ENCODE measurements at places on chromosomes 2 and 18.

DNA sequence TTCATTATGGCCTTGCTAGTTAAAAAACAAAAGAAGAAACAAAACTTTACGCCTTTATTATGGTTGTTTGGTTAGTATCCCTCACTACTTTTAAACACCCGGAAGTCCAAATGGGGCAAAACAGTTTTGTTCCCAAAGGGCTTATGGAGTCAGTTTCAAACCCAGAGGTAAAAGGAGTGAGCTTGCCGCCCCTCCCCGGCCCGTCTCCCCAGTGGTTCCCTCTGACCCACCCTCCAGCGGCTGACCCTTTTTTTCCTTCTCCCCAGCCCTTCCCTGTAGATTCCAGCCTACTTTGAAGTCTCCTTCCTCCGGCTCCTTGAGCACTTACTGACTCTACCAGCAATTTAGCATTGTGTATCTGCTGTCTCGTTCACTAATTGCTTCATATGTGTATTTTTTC, 209.2 kb downstream of the ICOS start:
- no peak for DNase-seq

GRCh38 chr2:41948397-41948763, 99.4 kb upstream of the PKDCC start:
- DNase-seq = no peak

GRCh38 chr18:22741318-22741717, 191.8 kb upstream of the RBBP8 start:
- no peak for DNase-seq

- DNase-seq = no peak
Observed at GRCh38 chr2:101802329-101802728, 104.8 kb downstream of the MAP4K4 start.

DNA sequence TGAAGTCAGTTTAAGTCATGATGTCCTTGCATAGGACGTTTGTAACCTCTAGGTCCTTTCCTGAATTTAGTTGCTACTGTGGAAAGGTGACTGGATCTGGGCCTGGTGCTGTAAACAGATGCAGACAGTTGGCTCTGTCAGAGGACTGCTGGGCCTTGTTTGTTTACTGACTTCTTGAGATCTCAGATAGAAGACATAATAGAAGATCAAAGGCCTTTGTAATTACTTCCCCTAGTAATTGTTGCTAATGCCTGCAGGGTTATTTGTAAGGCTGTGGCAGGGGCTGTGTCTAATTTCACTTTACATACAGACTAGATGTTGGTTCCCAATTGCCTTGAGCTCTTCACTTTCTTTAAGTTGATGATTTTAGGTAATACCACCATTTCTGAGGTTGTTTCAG, 42.5 kb downstream of the LYPD6B start:
- no peak for DNase-seq

DNA sequence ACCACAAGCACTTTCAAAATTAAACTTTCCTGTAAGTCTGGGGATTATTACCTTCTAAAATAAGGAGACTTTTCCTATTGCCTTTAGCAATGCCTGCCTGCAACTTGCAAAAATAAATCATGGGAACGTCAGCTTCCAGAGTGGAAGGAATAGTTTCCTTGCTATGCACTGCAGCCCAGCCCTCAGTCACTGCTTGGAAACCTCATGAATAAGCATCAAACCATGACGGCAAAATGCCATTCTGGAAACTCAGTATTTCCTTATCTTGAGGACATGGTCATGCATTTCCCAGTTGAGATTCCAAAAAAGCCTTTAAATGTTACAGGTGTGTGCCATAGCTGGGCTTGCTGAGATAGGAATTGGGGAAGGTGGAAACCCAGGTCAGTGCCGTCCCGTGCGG, 84.2 kb upstream of the OTOS start:
- no peak for DNase-seq

Data from stimulated activated CD8-positive, alpha-beta memory T cell treated with anti-CD3 and anti-CD28 coated beads, Interleukin-4, amount 100 ng/mL, for 1 hour (primary cell).